ENCODE measurements at places on chromosomes 2 and 18.

DNA sequence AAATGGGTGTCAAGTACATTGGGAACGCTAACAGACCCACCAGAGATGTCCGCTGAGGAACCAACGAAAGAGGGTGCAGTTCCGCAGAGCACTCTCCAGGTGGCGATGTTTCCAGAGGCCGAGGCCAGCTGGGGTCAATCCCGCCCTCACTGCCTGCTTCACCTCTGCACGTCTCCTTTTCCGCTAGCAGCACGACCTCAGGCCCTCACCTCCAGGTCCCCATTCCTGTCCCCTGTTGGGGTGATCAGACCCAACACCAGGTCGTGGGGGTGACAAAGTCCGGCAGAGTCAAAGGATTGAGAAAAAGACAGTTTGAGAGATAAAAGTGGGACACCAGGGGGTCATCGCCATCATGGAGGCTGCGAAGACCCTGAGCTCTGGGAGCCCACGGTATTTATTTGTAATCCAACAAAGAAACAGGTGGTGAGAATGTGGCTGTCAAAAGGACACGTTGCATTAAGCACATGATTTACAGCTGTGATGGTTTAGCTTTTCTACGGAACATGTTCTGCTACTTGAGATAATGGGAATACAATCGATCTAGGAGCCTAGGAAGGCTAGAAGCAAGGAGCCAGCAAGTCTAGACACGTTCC lies 27.3 kb downstream of the ZAP70 start:
- DNase-seq = no peak
- peaks cover 15% of the 10 kb centered on the region for H3K36me3 ChIP-seq
- H3K27me3 ChIP-seq = peaks cover 20% of the 10 kb centered on the region

DNA sequence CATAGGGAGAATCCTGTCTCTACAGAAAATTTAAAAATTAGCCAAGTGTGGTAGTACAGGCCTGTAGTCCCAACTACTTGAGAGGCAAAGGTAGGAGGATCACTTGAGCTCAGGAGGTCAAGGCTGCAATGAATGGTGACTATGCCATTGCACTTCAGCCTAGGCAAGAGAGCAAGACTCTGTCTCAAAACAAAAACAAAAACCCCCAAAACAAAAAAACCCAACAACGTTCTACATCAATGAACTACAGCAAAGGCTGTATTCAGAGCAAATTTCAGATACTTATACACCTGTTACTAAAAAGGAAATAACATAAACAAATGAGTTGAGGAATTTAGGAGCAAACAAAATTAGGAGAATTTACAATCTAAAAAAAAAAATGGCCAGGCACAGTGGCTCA lies 22.6 kb downstream of the YES1 start:
- no peaks in the 10 kb centered on the region for H3K27me3 ChIP-seq
- DNase-seq = no peak
- no peaks in the 10 kb centered on the region for H3K36me3 ChIP-seq
- no peak overlapping the region for H3K4me3 ChIP-seq

DNA sequence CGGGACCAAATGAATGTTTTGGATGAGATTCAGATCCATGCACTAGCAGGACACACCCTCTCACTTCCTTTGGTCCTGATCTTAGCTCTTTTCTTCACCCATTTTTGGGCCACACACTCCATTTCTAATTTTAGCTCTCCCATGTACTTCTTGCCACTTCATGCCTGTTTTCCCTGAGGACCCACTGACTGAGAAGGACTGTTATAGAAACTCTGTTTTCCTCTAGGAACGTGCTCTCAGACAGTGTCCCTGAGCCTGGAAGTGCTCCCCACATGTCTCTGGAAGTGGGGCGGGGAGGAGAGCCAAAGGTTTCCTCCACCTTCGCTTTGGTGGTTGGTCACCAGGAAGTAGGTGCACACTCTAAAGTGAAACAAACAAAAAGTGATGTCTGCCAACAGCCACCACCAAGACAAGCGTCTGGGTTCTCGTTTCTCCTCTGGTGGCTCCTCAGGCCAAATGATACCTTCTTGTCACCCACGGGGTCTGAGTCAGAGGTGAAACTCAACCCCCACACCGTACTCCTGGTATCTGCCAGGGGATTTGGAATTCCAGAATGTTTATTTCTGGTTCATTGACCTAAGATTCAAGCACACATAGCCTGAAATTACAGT lies 74.7 kb downstream of the MERTK start:
- peaks cover 12% of the 10 kb centered on the region for H3K4me1 ChIP-seq
- peak overlapping the region; percentile 9 for H3K27ac ChIP-seq
- no peak overlapping the region for H3K4me3 ChIP-seq

DNA sequence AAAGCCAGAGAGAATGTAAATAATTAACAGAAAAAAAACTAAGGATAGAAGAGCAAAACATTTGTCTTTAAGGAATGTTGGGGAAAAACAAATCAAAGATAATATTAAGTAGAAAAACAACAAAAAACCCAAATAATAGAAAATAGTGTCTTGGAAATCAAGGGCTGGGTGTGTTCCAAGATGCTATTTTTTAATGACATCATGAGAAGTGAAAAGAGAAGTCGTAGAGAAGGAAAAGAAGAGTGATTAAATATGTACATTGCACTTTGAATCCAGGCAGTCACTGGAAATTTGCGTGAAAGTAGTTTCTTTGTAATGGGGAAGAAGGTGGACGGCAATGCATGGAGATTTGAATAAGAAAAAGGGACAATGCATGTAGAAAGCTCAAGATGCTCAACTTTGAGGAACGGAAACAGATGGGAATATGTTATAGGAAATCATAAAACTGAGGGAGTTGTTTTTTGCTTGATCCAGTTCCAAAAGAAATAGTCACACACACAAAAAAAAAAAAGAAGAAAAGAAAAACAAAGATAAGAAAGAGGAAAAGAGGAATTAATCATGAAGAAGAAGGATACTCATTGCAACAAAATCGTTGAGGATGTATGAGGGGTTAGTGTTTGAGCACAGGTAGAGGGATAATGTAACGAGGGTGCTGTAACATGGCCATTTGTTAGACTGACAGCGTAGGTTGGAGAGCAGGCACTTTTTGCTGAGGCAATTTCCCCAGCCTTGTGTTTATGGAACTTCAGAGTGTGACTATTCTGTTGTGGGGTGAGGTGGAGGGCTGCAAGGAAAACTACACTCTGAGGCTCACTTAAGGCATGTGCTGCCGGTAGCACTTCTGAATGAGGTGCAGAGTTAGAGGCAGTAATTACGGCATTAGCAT lies 184.1 kb downstream of the CALCRL start:
- no peak for DNase-seq
- H3K27ac ChIP-seq = no peak overlapping the region
- H3K4me1 ChIP-seq = no peaks in the 10 kb centered on the region
- no peak overlapping the region for H3K4me3 ChIP-seq
- H3K27me3 ChIP-seq = no peaks in the 10 kb centered on the region

DNA sequence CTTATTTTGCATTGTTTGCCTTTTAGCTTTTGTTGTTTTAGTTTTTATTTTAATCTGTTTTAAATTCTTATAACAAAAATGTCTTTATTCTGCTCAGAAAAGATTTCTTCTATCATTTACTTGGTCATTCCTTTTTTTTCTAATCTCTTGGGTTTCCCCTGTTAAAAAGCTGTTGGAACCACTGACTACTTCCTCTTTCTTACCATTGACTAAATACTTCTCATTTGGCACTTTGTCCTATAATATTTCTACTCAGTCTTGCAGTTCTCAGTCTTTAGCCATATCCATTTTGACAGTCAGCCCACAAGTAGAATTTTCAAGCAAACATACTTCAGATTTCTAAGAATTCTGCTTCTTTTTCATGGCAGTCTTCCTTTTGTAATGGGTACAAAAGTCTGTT lies 567.2 kb downstream of the SATB2 start:
- no peak overlapping the region for H3K27ac ChIP-seq
- no peak for DNase-seq
- H3K4me1 ChIP-seq = no peaks in the 10 kb centered on the region

DNA sequence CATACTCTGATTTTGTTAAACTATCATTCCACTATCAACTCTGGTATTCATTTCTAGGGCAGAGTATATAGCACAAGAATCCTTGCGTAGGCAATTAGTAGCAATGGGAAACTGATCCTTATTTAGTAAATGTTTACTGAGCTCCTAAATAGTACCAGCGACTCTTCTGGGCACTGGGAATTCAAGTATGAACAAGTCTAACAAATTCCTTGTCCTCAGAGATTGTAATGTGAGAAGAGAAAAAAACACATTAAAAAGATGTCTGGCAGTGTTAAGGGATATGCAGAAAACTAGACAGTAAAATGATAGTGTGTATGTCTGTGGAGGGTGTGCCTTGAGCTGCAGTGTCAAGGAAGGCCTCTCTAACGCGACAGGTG lies 721 bp downstream of the METTL5 start:
- DNase-seq = no peak
- H3K36me3 ChIP-seq = peaks cover 34% of the 10 kb centered on the region
- H3K27me3 ChIP-seq = no peaks in the 10 kb centered on the region

- DNase-seq = peak; percentile 61
- no peaks in the 10 kb centered on the region for H3K27me3 ChIP-seq
- peak overlapping the region; percentile 24 for H3K27ac ChIP-seq
- H3K4me1 ChIP-seq = peaks cover 51% of the 10 kb centered on the region
These were observed 13.0 kb downstream of the SH3BP4 start for GRCh38 chr2:234964631-234965461.

DNA sequence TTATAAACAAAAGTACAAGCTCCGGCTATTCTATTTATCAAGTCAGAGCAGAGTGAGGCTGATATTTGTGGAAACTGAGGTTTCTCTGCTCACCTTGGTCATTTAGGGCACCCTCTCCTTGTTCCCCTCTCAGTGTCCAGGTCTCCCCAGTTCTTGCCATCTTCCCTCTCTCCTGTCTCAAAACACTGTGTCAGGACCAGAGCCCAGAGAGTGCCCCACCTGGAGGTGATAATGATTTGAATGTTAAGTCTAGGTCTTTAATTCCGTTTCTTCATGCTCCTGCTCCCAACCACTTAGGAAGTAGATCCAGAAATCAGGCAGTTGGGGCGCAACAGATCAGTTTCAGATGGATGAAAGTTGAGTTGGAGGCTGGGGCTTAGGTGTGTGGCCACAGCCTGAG lies 9.2 kb upstream of the ADCY3 start:
- no peak overlapping the region for H3K27ac ChIP-seq
- no peak overlapping the region for H3K4me3 ChIP-seq

DNA sequence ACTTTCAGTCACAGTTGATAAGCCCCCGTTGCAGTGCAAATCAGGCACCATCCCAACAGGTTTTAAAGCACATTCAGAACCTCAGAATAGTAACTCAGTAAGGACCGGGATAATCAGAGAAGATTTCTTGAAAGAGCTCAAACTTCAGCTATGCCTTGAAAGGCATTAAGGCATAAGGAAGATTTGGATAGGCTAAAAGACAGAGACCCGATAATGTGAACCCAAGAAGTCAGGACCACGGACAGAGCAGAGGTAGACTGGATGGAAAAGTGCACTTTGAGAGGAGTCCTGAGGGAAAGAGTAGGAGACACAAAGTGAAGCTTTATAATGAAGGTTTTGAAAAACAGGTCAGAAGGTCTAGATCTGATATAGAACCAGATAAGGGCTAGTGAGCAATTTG lies 36.9 kb upstream of the KLF7 start:
- H3K27ac ChIP-seq = no peak overlapping the region
- peak; percentile 56 for DNase-seq
- no peaks in the 10 kb centered on the region for H3K36me3 ChIP-seq
- no peaks in the 10 kb centered on the region for H3K4me1 ChIP-seq
- no peak overlapping the region for H3K4me3 ChIP-seq

DNA sequence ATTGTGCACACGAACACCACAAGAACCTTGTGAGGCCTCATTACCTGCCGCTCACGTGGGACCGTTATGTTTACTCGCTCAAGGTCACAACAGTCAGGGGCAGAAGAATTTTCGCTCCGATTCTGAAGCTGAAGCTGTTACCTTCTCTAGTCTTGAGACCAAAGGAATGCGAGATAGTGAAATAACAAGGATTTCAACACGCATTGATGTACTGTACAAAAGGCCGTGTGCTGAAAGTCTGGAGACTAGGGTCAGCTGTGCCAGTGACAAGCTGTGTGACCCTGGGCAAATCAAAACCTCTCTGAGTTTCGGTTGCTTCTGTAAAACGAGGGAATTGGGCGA lies 583 bp downstream of the NEMP2 start:
- peak overlapping the region; percentile 87 for H3K4me3 ChIP-seq
- no peak overlapping the region for H3K27ac ChIP-seq
- H3K4me1 ChIP-seq = peaks cover 4% of the 10 kb centered on the region
- no peaks in the 10 kb centered on the region for H3K36me3 ChIP-seq
- H3K27me3 ChIP-seq = no peaks in the 10 kb centered on the region

DNA sequence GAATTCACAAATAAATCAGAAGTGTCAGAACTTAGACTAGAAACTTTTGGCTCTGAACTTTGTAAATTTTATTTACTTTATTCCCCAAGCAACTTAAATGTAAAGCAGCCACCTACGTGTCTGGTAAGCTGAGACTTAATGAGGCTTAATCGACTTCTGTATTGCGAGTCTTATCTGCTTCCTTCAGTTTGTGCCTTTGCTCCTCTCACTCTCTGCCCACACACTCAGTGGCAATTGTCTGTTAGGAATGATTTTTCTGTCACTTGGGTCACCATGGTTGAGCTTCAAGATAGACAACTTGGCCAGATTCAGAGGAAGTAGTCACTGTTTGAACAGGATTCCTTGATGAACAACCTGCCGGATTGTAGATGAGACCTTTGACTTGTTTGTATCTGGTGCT lies 691.4 kb upstream of the FSHR start:
- no peaks in the 10 kb centered on the region for H3K4me1 ChIP-seq
- H3K36me3 ChIP-seq = no peaks in the 10 kb centered on the region
- no peak overlapping the region for H3K27ac ChIP-seq
- DNase-seq = no peak
- H3K4me3 ChIP-seq = no peak overlapping the region

DNA sequence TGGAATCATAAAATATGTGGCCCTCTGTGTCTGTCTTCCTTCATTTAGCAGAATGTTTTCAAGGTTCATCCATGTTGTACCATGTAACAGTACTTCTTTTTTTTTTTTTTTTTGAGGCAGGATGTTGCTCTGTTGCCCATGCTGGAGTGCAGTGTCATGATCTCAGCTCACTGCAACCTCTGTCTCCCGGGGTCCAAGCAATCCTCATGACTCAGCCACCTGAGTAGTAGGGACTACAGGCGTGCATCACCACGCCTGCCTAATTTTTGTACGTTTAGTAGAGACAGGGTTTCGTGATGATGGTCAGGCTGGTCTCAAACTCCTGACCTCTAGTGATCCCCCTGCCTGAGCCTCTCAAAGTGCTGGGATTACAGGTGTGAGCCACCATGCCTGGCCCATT lies 31.2 kb downstream of the RAB1A start:
- peaks cover 91% of the 10 kb centered on the region for H3K36me3 ChIP-seq
- DNase-seq = peak; percentile 12
- H3K4me1 ChIP-seq = peaks cover 4% of the 10 kb centered on the region
- H3K27ac ChIP-seq = no peak overlapping the region
- H3K4me3 ChIP-seq = no peak overlapping the region
- no peaks in the 10 kb centered on the region for H3K27me3 ChIP-seq

DNA sequence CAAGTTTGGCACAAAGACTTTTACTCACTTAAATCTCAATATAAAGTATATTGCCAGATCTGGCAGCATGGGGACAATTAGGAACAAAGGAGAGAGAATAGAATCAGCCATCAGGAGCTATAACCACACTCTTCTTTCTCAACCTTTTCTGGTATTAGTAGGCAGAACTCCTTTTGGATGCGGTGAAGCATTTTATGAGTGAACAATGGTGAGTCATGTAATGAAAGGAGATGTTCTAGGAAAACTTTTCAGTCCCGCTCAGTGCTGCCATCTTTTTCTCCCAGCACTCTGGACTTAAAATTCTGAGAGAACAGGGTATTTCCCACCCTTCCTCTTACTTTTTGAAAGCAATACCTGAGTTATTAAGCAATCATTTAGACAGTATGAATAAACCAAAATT lies 32.2 kb downstream of the PLEKHA3 start:
- no peak overlapping the region for H3K4me3 ChIP-seq
- peak overlapping the region; percentile 10 for H3K27ac ChIP-seq
- no peak for DNase-seq
- no peaks in the 10 kb centered on the region for H3K27me3 ChIP-seq
- peaks cover 2% of the 10 kb centered on the region for H3K4me1 ChIP-seq
